ENCODE measurements at places on chromosomes 6 and 20.

GRCh38 chr6:106163966-106164877 lies 78.1 kb downstream of the PRDM1 start:
- peak; percentile 53 for DNase-seq

GRCh38 chr6:73233048-73233447 lies 7.8 kb upstream of the KHDC1L start:
- DNase-seq: no peak

GRCh38 chr6:162262466-162263196 lies 464.9 kb downstream of the PRKN start:
- no peak for DNase-seq

DNA sequence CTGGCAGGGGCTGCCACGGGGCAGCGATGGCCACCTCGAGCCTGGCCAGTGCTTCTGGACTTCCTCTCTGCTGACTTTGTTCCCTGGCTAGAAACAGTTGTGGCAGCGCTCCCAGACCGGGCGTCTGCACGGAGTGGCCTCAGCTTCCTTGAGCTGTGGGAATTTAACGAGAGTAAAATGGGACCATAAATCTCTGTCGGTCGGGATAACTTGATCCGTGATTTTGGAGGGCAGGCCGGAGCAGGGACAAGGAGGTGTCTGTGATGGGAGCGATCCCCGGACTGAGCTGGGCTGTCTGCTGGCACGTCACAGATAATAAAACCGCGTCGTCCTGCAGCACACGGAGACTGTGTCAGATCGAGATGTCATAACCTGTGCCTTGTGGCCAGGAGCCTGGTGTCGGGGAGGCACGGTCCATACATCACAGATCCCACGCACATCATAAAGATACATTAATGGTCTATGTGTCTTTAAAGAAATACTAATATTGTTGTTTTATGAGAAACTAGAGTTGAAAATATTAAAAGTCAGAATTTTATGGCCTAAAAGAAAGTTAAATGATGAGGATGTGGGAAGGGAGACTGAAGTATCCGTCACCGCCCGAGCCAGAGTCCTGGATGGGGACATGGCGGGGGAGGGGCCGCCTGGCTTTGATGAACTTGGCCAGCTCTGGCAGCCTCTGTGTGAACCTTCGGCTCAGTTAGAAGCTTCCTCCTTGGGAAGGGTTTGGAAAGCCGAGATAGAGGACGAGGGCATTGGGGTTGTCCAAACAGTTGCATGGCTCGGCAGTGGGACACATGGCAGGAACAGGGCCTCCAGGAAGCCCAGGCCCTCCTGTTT lies 6.5 kb upstream of the RBBP8NL start:
- DNase-seq: no peak

- DNase-seq: peak; percentile 68
These were observed 49.1 kb upstream of the TPD52L1 start for GRCh38 chr6:125104425-125104824.

- peak; percentile 5 for DNase-seq
These were observed 702.7 kb downstream of the MAFB start for GRCh38 chr20:39986173-39986904.

DNA sequence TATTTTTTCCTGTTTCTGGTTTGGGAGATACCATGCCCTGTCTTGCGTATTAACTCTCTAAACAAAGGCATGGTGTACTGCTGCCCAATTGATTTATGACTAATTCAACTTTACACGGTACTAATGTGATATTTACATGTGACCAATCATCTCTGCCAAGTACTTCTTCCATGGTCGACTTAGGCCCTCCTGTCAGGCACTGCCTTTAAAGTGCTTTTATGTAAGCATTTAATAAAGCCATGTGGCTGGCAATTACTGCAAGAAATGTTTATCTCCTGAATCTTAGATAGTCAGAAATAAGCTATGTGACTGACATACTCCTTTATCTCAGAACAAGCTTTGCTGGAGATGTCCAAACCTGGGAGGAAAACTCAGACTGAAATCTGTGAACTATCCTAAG lies 323.4 kb downstream of the BTBD3 start:
- DNase-seq: no peak

DNA sequence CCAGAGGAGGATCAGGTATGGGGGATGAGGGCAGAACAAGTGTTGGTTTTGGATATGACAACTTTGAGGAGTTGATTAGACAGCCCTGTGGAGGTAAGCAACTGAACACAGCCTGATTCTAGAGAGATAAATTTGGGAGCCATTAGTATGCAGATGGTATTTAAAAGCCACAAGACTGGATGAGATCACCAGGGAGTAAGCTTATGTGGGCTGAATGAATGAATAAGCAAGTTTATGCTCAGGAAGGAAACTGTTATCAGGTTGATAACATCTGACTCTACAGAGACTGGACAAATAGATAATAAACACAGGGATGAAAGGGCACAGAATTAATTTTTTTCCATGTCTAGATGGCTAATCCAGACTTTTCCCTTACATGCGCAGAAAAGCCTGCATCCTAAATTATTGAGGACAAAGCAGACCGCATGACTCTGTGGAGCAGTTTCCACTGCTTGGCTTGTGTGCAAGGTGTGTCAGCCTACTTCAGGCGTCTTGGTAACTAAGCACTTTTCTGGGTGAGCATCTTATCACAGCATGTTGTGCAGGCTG lies 150.6 kb downstream of the GJA10 start:
- peak; percentile 29 for DNase-seq

DNA sequence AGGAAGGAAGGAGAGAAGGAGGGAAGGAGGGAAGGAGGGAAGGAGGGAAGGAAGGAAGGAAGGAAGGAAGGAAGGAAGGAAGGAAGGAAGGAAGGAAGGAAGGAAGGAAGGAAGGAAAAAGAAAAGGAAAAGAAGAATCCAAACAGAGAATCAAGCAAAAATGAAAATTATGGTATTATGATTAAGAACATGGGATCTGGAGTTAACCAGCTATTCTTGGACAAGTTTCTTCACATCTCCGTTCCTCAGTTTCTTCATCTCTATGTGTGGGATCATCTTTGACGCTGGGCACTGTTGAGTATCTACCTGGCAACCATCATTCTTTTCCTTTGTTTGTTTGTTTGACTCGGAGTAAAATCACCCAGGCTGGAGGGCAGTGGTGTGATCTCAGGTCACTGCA lies 71.6 kb downstream of the ZNF217 start:
- no peak for DNase-seq

DNA sequence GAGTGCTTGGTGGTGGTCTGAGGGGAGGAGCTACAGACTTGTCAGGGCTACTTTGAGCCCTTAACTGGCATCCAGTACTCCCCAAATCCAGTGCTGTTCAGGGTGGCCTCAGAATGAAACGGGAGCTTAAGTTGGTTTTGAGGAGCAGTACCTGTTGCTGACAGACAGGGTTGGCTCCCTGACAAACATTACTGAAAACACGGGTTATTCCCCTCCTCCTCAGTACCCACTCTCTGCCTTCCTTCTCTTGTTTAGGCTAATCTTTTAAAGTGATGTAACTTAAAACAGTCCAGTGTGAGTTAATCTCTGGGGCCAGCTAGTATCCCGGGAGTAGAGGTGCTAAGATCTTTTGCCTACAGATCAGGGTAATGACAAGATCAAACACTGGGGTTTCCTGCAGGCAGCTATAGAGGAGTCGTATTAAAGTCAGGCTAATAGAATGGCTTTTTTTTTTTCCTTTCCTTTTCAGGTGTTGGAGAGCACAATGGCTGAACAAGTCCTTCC lies 3.7 kb downstream of the TNFAIP3 start:
- no peak for DNase-seq

GRCh38 chr6:105251689-105252088 lies 71.9 kb upstream of the POPDC3 start:
- DNase-seq: no peak

GRCh38 chr6:157091856-157092460 lies 231.4 kb downstream of the TMEM242 start:
- DNase-seq: no peak

DNA sequence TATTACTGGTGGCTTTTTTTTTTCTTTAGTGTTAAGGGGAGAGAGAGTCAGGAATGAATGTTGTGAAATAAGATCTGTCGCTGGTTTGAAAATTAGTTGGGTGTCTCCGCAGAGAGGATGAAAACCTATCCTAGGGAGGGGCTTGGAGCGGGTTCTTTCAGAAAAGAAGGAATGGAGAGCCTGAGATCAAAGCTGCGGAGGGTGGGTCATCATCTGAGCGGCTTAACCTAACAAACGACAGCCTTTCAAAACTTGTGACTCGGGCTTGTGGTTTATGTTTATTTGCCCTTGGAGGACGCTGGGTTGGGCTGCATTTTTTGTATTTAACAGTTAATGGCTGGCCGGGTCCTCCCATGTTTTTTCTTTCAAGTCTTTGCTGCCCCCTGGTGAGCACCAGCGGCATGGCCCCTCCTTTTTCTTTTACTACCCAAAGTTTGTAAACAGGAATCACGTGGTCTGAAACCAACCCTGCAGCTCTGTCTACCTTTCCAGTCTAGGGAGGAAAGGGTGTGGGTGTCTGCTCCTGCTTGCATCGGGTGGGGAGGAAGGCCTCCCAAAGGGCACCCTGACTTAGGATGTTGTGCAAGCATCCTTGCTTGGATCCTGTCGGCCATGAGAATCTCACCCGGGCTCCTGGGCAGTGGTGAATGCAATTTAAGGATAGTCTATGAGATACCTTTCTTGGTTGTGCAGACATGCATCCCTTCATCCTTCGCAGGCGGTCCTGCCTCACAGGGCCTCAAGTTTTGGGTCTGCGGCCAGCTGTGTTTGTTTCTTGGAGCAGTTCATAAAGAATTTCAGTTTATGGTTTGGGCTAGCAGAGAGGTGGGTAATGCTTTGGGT lies 2.2 kb downstream of the PIM1 start:
- DNase-seq: peak; percentile 91

- DNase-seq: no peak
These were observed 65.6 kb downstream of the ABHD12 start for GRCh38 chr20:25325073-25325472.

GRCh38 chr6:32244270-32244669 lies 20.4 kb upstream of the NOTCH4 start:
- no peak for DNase-seq

- no peak for DNase-seq
These were observed 140.0 kb downstream of the KIF16B start for GRCh38 chr20:16433293-16433580.

GRCh38 chr6:103167345-103168071 lies 1692.2 kb downstream of the HACE1 start:
- DNase-seq: no peak

DNA sequence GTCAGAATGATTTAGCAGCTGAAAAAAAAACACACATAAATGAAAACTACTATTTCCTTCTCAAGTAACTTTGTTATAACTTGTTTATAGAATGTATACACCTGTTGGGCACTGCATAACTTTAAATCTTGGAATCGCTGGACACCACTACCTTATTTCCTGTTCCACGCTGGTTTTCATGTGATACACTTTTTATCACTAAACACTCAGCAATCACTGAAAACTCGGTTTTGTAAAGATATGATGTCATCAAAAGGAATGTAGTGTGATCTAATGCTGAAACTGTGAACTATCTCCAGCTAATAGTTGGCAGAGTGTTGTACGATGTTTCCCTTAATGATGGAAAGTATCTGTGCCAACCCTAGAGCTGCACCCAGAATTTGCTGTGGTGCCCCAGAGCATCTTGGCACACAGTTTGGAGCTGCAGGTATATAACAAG lies 127.9 kb downstream of the BACH2 start:
- peak; percentile 13 for DNase-seq

DNA sequence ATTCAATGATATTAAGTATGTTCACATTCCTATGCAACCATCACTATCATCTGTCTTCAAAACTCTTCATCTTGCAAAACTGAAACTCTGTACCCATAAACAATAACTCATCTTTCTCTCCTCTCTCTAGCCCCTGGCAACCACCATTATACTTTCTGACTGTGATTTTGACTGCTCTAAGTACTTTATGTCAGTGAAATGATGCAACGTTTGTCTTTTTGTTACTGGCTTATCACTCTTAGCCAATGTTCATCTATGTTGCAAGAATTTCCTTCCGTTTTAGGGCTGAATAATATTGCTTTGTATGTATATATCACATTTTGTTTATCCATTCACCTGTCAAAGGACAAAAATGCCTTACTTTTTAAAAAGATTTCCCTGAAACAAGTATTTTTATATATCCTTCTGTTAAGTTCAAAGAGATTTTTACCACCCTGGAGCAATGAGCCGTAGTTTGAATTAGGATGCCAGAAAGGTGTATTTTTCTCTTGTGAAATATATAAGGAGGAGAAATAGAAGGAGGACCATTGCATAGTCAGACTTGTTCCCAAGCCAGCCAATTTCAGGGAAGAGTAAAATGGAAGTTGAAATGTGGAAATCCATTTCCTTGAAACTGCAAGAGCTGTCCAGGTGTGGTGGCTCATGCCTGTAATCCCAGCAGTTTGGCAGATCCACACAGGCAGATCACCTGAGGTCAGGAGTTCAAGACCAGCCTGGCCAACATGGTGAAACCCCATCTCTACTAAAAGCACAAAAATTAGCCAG lies 4.0 kb upstream of the CGAS start:
- DNase-seq: no peak

DNA sequence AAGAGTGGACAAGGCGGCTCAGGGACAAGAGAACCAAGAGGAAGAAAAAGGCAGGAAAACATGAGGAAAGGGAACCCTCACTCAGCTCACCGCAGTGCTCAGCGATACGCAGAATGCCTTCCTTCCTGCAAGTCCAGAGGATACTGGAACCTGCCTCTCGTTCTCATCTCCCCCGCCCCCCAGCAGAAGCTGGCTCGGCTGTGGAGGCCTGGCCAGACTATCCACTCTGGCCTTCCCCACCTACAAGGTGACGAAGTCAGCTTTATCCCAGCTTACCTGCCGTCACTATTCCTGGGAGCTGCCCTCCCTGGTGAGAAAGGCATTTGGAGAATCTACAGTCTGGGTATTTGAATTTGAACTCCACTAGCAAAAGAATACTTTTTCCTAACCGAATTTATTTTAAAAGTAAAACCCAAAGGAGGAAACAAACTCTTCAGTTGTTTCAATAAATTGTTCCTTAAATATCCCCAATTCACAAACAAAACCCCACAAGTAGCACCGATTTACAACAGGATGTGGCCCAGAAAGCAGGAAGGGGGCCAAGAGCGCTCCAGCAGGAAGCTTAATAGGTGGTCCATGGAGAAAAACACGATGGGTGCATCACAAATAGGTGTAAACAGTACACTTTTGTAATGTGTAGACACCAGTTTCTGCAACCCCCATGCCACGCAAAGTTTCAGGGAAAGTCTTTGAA lies 2.1 kb upstream of the DIDO1 start:
- DNase-seq: no peak

DNA sequence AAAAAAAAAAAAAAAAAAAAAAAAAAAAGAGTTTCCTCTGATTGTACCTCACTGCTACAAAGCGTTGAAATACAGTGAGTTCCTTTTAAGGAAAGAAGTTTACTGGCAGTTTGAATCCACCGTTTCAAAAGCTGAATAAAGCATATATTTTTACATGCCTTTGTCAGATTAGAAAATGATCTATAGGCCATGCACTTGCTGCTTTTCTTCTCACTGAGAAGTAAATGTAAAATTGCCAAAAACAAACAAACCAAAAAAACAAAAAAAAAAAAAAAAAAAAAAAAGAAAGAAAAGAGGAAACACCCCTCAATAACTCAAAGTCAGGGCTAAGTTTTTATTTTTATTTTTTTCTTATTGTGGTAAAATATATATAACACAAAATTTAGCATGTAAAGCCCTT lies 81.9 kb downstream of the LYRM4 start:
- DNase-seq: no peak
